ENCODE measurements at places on chromosomes 7 and 10.

DNA sequence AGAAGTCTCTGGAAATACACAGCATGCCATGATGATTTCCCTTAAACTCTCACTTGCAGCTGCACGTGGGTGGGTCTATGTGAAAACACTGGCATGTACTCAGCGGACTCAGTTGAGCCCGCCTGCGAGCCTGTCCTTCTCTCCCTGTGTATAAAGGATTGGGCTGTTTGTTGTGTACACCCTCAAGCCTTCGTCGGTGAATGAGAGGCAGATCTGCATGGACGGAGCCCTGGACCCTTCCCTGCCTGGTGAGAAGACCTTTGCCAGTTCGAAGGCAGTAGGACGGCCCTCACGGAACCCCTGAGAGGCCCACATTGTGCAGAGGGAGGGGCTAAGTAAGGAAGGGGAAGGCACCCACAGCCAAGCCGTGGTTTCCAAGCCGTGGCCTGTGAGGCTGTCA is 121.2 kb downstream of the WDFY4 start:
- DNase-seq, result no peak

GRCh38 chr7:102404005-102404861 is 8.1 kb downstream of the PRKRIP1 start:
- peak; percentile 68 for DNase-seq

DNA sequence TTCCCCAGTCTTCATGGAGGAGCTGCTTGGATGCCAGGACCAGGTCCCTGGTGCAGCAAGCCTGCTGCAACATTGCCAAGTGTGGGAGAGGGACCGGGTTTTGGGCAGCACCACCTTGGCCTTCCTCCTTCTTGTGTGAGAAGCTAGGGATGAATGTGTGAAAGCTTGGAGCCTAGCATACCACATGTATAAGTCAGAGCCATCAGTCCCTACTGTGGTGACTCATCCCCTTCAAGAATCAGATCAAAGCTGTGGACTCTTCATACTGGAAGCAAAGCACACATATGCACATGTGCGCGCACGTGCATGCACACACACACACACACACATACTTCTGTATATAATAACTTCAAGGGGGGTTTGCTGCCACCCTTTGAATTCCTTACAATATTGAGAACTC is 527.8 kb downstream of the LRMDA start:
- peak; percentile 6 for DNase-seq

- DNase-seq, result no peak
Observed at GRCh38 chr10:42574336-42574735, 64.0 kb downstream of the ZNF33B start.

DNA sequence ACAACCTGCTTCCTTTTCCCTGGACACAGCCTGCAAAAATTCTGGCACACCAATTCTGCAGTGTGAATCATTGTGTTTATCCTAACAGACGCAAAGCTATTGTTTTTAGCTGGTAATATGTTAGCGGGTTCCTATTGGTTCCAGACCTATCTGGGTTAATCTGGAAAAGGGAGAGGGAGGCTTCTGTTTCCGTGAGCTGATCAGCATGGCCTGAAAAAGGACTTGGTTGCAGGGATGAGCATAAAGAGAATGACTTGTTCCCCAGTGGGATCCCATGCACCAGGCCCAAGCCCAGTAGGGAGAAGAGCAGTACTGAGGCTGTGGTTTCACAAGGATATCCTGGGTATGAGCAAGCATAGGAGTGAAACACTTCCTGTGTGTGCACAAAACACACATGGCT is 78.4 kb downstream of the PDE1C start:
- DNase-seq, result no peak

DNA sequence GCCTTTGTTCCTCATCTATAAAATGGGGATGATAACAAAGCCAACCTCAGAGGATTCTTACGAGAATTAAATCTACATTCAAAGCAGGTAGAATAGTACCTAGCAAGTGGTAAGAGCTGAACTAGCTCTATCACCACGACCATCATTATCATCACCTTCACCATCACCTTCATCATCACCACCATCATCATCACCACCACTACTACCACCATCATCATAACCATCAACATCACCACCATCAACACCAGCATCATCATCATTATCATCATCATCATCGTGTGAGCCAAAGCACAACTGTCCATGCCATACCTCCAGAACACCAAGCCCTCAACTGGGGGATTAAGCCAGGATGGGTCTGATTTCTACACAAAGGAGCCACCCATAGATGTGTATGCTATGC is 206.8 kb downstream of the GRID1 start:
- no peak for DNase-seq

Data from SW 1271 (cell line).